ENCODE measurements at places on chromosomes 6 and 20.

DNA sequence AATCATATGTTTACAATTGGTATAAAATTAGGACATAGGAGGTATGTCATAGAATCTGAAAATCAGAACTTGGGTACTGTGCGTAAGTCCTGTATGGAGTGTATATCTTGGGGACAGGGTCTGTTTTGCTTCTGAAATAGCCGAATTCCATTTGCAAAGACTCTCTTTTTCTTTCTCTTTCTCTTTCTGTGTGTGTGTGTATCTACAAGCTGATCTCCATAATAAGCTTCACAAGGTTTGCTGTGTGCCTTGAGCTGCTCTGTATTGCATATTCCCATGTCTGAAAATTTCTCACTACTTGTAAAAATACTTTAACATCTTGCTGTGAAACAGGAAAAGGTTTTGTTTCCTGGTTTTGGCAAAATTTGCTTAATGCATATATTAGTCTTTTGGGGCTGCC is 29.5 kb downstream of the STX11 start:
- DNase-seq: no peak

- DNase-seq: no peak
Observed at GRCh38 chr6:82217018-82217586, 30.4 kb downstream of the IBTK start.

DNA sequence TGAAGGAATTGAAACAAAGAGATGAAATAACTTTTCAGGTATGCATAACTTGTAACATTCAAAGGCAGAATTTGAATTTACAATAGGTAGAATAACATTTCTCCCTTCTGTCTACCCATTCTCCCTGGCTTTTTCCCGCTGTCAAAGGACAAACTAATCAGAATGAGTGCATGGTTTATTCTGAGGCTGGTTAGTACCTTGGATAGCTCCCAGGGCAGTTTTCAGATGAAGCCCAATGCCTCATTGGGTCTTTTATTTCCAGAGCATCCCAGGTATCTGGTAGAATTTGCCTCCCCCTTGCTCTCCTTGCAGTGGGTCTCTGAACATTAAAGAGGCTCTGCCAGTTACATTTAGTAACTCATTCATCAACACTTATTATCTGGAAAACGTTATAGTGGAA is 665.5 kb downstream of the BCKDHB start:
- DNase-seq: peak; percentile 46

- no peak for DNase-seq
Observed at GRCh38 chr20:32798046-32798981, 21.4 kb upstream of the MAPRE1 start.

GRCh38 chr6:166582258-166582657 is 4.2 kb downstream of the RAMACL start:
- peak; percentile 55 for DNase-seq

- no peak for DNase-seq
Observed at GRCh38 chr20:1815502-1816085, 79.6 kb upstream of the SIRPA start.

GRCh38 chr6:27383481-27383880 is 5.1 kb upstream of the ZNF391 start:
- no peak for DNase-seq

GRCh38 chr6:152089992-152090391 is 282.5 kb downstream of the ESR1 start:
- DNase-seq: peak; percentile 56

DNA sequence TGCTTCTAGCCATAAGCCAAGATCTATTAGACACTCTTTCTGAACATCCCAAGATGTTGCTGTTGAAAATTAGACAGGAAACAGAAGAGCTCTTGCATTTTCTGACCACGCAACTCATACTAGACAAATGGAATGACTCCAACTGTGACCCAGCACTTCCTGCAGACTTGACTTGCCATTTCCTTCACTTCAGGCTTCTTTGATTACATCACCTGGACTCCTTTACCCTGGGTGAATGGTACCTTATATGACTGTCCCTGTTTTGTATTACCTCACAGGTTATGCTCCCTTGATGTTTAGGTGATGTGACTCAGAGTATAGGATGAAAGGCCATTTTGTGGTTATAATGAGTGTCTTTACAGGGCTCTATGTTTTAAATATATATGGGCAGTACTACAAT is 236.1 kb downstream of the BMP2 start:
- DNase-seq: no peak

DNA sequence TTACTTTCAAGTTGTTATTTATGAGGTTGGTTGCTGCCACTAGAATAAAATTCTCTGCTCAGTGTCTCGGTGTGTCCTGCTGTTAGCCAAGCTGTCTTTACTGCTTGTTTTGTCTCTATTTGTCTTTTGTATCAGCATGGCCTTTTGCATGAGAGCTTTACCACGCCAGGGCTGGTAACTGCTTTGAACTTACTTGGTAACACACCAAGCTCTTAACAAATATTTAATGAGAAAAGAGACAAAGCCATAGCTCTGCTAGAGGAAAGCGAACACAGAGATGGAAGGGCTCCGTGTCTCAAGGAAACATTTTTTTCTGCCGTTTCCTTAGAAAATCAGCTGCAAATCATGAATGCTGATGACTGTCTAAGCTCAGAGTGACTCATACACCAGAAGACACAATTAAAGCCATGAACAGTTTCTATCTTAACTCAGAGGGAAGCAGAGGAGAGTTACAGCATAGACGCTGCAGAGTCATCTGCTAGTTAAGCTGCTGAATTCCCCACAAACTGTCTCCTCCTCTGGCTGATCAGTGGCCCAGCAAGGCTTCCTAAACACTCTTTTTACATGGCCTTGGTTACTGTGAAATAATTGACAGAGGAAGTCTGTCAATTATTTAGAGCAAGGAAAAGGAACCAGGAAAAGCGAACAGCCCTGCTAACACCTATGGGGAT is 44.8 kb downstream of the AGPAT4 start:
- peak; percentile 91 for DNase-seq

- DNase-seq: no peak
Observed at GRCh38 chr6:142452993-142453392, 151.2 kb downstream of the ADGRG6 start.

DNA sequence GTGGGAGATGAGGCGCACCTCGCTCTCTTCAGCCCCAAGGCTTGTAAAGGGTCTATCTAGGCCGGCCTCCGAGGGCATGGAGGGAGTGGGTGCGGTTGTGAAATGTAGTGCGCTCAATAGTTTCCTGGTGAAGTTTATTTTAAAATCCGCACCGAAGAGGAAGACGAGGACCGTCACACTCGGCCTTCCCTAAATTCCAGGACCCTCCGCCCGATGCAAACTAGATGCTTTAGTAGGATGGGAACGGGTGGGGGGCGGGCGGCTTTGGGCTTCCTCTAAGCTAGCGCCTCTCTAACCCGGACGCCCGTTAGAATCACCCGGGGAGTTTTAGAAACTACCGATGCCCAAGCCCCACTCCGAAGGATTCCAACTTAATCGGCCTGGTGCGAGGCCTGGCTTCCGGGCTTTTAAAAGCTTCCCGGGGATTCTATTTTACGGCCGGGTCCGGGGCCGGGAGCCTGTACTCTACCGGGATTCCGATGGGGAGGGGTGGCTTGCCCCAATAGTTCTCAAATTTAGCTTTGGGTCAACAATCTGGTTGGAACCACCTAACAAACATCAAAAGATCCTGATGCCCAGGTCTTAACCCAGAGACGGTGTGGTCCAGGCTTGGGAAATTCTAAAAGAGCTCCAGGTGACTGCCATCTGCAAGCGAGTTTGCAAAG is 548 bp upstream of the BCAS4 start:
- no peak for DNase-seq

DNA sequence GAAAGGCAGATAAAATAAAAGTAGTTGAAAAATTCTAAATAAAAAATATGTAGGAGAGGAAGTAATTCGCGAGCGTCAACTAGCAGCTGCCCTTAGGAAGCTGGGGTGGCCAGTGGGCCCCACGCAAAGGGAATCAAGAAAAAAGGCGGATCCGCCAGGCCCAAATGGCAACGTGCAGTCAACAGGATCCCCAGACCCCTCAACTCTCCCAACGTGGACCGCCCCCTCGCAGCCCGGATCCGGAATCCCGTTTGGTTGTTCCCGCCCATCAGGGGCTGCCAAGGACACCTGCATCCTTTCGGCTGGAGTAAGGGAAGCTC is 296 bp downstream of the DZANK1 start:
- no peak for DNase-seq

GRCh38 chr6:135880066-135880972 is 28.8 kb downstream of the PDE7B start:
- DNase-seq: peak; percentile 86

GRCh38 chr20:41734506-41734945 is 116.3 kb upstream of the CHD6 start:
- DNase-seq: peak; percentile 12
